Stimulated activated effector memory CD8-positive, alpha-beta T cell treated with anti-CD3 and anti-CD28 coated beads, Interleukin-12 subunit alpha, Interleukin-12 subunit beta, amount 100 ng/mL, for 72 hours (primary cell): ENCODE measurements at places on chromosomes 2 and 18.

- DNase-seq = no peak
Measured at GRCh38 chr2:227466887-227467600, 4.9 kb upstream of the AGFG1 start.

GRCh38 chr2:240402566-240403272, 32.7 kb upstream of the GPC1 start:
- no peak for DNase-seq

GRCh38 chr2:240672701-240673190, 9.9 kb downstream of the AQP12B start:
- no peak for DNase-seq

GRCh38 chr2:159713631-159714246, 1.4 kb downstream of the MARCHF7 start:
- no peak for DNase-seq

DNA sequence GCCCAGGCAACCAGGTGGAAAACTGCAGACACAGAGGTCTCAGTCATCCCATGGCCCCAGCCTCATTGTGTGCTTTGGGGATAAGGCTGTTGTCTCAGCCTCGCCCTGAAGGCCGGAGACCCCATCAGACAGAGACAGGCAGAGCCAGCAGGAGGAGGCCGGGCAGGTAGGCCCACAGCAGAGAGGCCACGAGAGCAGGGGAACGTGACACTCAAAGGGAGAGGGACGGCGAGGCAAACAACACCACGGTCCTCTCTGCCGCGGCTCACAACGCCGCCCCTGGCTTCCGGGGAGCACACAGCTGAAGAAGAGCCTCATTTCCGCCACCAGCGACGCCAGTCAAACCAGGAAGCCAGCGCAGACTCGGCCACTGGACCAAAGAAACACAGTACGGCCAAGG, 103.3 kb downstream of the ZNF516 start:
- no peak for DNase-seq

DNA sequence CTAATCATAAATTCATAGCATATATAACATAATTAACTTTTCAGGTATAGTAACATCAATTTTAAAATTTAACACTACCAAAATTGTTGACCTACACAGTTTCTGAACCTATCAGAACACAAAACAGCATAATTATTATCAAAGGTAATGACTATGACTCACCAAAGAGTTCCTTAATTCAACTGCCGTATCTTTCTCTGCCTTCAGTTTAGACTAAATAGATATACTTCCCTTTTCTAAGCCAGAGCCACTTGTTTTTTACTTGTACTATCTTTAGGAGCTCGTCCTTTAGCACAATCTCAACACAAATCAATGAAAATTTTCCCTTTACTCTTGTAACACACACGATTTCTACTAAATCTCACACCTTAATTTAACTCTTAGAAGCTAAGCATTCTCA, 54.4 kb downstream of the CCDC88A start:
- DNase-seq = no peak

GRCh38 chr18:3649135-3649632, 199.2 kb downstream of the TGIF1 start:
- DNase-seq = no peak

DNA sequence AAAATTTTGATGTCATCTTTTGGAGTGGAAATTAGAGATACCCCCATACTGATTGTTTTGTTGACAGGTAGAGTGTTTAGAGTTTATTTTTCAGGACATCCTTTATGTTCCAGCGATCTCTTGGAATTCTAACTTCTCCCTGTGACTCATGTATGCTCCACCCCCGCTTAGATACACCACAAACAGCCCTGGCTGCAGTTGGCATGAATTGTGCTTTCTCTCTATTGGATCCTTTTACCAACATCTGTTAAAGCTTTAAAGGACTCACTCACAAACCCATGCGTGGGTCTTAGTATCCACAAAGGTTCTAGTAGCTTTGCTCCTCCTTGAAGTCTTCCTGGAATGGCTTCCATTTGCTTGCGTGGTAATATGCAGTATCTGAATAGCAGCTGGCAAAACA, 409.5 kb upstream of the POU3F3 start:
- DNase-seq = no peak

DNA sequence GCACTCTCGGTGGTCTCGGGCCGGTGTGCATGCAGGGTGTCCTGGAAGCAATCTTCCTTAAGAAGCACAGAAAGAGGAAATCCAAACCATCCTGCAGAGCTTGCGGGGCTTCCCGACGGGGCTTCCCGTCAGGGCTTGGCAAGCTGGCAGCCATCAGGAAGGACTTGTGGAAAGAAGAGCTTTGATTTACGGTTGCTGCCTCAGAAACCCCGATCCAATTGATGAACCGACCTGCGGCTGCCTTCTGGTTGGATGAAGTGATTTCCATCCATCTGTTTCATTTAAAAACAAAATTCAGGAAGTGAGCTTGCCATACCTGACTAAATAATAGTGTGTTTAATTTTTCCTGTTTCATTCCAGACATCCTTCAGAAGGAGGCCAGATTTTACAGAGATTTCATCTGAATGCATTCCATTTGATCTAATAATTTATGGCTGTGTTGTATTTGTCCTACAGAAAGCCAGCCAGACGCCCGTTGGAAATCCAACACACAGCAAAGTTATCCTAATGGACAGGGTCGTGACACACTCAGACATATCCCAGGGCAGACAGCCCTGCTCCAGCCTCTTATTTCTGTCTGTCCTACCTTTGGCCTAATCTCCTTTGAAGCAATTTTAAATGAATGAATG, 141.3 kb downstream of the SEPTIN10 start:
- DNase-seq = no peak

GRCh38 chr2:39160982-39161381, 40.1 kb upstream of the SOS1 start:
- DNase-seq = no peak

- DNase-seq = peak; percentile 68
Measured at GRCh38 chr2:236536727-236537398, 32.8 kb upstream of the ACKR3 start.

GRCh38 chr18:2898186-2898640, 51.4 kb downstream of the EMILIN2 start:
- DNase-seq = no peak

DNA sequence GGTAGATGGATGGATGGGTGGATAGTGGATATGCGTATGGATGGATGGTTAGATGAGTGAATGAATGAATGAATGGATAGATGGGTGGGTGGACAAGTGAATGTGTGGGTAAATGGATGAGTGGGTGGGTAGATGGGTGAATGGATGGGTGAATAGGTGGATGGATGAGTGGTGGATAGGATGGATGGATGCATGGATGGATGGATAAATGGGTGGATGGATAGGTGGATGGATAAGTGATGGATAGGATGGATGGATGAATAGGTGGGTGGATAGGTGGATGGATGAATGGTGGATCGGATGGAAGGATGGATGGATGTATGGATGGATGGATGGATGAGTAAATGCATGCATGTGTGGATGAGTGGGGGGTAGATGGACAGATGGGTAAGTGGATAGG, 169.3 kb downstream of the ACKR3 start:
- DNase-seq = no peak

GRCh38 chr2:219112062-219112406, 48.6 kb downstream of the NHEJ1 start:
- no peak for DNase-seq

GRCh38 chr2:16135196-16135912, 195.0 kb downstream of the MYCN start:
- peak; percentile 38 for DNase-seq

GRCh38 chr2:10678225-10678624, 11.6 kb downstream of the NOL10 start:
- DNase-seq = no peak

DNA sequence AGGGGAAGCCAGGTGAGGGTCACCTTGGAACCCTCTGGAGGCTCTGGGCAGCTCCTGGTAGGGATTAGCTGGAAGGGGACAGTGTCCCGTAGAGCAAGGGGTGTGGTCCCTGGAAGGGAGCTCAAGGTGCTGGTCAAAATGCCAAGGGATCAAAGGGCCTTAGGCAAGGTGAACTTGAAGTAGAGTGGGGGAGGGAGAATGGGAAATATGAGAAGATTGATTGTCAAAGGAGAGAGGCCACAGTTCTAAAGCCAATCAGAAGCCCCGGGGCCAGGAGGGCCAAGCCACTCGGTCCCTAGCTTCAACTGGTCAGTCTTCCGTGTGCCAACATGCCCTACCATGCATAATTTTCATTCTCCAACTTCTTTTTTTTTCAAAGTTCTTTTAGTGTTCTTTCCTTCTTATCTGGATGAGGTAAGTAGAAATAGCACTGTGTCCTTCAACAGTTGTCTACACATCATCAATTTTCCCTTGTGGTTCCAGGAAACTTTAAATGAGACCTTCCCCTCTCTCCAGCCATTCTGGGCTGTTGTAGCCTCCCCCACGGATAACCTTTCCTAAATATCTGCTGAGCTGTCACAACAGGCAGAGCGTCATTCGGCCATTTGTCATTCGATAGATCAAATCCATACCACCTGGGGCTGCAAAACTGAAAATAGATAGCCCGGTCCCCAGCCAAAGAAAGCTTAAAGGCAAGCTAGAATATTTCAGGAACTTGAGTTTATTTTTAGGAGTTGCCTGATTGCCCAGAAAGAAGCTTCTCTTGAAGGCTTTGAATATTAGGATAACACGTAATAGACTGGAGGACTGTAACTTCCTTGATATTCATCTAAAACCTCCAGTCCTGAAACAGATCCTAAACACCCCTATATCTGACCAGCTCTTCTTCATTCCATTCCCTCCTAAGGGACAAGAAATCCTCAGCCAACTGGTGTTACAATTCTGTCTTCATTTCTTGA, 83.3 kb downstream of the ALPK2 start:
- peak; percentile 61 for DNase-seq

DNA sequence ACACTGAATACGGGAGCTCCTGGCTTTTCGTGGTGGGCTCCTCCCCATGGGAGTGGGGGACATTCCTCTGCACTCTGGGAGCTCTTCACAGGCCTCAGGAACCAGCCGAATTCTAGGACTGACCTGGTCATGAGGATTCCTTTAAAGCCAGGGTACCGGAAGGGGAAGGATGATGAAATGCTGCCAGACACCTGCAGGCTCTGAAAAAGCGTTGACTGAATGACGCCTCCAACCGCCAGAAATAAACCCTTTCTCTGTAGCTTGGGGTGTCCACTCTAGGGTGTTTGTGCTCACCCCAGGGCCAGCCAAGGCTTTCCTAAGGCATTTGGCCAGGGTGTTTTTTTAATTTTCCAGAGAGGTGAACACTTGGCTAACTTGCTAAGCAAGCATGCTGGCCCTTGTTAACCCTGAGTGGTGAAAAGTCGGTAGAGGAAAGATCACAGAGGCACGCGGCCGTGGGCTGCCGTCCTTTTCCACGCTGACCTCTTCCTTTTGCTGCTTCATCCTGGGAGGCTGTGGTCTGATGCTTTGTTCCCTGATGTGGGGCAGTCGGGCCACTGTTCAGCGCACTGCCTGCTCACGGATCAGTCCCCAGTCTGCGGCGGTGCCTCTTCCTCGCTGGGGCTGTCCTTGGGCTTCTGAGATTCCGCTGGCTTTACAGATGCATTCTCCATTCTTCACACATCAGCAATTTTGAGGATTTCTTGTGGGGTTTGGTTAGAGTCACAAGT, 32.0 kb downstream of the IMPA2 start:
- no peak for DNase-seq

DNA sequence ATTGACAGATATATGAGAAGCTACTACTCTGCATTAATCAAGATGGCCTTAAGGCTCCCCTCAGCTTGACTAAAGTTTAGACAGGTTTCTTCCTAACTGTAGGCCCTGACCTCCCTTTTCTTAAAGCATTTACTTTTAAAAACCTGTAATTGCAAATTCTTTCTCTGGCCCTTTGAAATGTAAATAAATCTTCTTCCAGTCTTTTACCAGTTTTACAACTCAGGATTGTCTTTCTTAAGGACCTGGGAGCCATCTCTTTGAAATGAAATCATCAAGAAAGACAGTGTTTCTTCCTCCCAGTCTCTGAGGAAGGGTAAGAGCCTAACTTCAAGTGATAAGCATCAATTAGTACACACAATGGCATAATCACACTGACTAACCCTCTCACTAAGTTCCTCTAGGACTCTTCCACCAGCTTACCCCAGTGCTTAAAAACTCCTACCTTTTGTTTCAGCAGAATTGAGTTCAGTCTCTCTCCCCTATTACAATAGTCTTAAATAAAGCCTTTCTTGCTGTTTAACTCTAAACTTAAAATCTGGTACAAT, 58.7 kb upstream of the CDH20 start:
- DNase-seq = no peak

DNA sequence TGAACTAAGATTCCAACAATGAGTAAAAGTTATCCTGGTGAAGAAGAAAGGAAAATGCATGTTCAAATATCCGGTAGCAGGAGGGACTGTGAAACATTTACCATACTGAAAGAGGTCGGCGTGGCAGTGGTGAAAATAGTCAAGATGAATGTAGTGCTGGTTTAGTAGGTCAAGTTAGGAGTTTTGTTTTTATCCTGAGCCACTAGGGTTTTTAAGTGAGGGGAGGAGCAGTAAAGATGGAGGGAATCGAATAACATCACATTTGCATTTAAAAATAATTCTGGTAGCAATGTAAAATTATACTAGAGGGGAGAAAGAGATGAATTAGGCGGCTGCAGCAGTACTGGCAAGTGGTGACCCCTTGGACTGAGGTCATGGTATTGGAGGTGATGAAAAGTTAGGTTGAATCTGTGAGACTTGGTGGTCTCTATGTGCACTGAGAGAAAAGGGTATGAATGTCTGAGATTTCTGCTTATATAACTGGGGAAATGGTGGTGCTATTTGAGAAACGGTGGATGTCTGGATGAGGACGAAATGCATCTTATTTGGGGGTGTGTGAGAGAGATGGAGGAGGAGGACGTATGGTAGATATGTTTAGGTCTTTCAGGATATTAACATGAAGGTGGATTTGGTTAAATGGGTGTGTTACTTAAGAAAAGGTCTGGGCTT, 5.9 kb downstream of the VAPA start:
- DNase-seq = no peak

GRCh38 chr2:48435909-48436308, 94.0 kb upstream of the STON1 start:
- no peak for DNase-seq

DNA sequence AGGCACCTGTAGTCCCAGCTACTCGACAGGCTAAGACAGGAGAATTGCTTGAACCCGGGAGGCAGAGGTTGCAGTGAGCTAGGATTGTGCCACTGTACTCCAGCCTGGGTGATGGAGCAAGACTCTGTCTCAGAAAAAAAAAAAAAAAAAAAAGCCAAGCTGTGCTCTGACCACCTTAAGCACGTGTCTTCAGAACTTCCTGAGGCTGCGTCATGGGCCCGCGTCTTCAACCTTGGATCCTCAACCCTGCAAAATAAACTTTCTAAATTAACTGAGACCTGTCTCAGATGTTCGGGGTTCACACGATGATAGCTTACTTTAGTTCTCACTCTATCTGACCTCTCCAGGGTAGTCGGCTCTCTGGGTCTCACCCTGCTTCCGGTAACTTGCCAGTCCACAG, 65.8 kb upstream of the CABLES1 start:
- no peak for DNase-seq

DNA sequence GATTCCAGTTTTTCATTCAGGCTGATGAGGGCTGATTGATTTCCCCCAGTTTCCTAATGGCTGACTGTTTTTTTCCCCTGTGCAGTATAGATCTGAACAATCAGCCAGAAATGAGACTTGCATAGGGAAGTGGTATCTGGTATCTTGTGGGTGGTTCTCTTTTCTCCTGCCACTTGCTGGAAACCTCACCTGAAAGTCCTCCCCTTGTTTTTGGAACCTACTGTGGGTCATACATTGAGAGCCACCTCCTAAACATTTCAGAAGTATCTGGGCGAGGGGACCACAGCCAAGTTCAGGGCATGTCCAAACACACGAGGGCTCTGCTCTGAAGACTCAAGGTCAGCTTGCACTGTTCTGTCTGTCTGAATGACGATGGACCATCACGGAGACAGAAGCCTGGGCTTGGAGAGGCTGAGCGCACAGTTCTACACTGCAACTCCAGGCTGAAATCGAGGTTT, 19.3 kb downstream of the ALPK2 start:
- no peak for DNase-seq
